Activated CD4-positive, alpha-beta T cell treated with anti-CD3 and anti-CD28 coated beads for 4 hours (primary cell): ENCODE measurements at places on chromosomes 16 and 17.

- DNase-seq, result no peak
These were observed 53.4 kb upstream of the NLK start for GRCh38 chr17:27989046-27989445.

DNA sequence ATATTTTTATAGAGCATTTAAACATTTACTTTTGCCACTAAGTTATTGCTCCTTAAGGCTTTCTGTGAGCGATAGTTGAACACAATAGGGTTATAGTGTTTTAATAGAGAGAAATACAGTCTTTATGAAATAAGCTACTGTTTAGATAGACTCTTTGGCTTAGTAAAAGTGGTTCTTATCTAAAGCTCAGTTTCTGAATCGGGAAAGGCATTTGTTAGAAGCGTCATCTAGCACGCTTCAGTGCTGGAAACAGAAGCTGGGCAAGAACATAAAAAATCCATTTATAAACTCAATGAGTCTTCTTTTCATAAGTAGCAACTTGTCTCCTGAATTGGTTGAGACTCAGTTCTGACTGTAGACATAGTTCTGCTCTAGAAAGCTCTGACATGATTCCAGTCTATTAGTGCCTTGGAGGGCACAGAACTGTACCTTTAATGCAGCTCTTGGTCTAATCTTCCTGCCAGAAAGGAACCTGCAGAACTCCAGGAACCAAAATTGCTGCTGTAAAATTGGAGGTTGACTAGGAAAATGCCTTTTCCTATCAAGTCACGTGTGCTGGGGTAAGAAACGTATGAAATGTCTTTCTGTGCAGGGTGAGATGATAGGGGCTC is 55.4 kb upstream of the DNAJA2 start:
- DNase-seq, result no peak

DNA sequence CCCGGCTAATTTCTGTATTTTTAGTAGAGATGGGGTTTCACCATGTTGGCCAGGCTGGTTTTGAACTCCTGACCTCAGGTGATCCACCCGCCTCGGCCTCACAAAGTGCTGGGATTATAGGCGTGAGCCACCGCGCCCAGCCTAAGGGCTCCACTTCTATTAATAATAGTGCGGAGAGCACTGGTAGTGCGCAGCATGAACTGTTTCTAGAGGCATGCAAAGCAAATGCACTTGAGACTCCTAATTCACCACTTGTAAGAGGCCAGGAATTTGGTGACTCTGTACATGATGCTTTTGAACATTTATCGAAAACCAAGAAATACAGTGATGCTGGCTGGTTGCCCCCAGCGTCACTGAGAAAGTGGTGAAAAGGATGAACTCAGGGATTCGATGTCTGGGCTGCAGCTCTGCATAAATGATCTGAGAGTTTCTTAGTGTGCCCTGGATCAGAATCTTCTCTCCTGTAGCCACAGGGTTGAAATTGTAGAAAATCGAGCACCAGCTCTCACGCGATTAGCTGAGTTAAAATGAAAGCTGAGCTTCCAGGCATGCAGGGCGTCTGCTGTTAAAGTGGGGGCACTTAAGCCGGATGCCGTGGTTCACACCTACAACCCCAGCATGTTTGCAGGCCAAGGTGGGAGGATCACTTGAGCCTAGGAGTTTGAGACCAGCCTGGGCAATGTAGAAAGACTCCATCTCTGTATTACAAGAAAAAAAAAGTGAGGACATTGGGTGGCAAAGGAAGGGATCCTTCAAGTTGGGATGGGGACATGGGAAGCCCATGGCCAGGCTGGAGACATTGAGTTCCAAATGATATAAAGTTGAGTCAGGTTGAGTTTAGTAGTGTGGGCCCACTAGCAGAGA is 4.8 kb downstream of the RNF213 start:
- peak; percentile 54 for DNase-seq

DNA sequence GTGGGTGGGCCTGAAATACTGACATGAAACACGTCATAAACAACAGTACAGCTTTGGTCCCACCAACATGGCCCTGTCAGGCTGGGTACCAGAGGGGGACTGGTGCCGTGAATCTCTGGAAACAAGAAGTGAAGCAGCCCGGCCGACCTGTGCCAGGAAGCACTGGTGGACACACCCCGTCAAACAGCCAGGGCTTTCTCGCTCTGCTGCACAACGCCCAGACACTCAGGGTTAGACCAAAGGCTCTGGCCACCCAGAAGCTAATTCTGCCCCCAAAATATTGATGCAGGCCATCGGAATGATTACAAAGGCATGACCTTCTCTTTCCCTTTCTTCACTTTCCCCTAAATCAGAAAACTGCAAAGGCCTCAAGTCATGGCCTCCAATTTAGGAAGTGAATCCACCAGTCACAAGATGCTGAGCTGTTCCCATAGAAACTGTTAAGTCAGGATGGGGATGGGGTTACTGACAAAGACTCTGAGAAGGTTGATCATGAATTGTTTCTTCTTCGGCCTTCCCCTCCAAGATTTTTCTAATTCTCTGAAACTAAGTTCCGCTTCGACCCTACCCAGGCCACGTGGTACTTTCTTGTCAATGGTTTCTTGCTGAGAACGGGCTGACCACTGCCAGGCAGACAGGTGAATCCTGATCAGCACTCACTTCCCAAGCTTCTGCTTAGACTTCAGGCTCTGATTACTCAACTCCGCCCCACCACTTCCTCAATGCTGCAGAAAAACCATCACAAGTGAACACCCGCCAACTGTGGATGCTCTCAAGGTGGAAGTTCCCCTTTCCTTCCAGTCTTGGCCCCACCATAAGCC is 6.7 kb downstream of the PITPNA start:
- DNase-seq, result no peak

- no peak for DNase-seq
These were observed 16.2 kb upstream of the CD300E start for GRCh38 chr17:74639704-74640151.

DNA sequence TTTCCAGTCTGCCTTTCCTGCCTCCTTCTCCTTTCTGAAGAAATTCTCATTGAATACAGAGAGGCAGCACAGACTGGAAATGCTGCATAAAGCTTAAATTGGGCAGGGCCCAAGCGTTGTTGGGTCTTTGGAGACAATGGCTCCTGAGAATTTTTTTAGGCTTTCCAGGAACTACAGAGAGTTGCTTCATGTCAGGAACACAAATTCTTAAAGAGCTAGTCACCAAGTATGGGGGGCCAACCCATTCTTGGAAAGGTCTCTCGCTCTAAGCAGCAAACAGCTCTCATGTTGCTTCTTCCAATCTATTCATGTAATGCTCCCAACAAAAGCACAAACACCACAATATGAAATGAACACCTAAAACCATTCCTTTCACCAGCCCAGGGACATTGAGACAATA is 6.9 kb downstream of the HNF1B start:
- no peak for DNase-seq

DNA sequence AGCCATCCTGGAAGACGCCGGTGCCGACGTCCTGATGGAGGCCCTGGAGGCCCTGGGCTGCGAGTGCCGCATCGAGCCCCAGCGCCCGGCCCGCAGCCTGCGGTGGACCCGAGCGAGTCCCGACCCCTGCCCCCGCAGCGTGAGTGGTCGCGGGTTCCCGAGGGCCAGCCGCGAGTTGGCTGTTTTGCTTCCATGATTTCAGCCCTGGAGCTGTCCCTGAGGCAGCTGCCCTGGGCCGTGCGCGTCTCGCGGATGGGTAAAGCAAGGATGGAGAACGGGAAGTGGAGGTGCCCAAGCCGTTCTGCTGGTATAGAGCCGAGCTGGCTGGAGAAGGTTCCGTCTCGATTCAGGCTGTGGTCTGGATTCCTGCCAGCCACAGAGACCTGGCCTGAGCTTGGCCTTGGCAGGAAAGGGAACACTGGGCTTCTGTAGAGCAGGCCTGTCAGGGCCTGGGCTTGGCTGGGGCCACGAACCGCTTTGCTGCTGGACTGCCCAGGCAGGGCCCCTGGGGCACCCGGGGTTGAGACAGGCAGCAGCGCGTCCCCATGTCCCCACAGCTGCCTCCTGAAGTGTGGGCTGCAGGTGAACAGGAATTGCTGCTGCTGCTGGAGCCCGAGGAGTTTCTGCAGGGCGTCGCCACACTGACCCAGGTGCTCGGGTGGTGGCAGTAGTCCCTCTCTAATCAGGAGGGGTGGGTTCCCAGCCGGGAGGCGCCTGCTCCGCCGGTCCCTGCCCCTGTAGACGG is 941 bp upstream of the MRPS34 start:
- DNase-seq, result no peak

DNA sequence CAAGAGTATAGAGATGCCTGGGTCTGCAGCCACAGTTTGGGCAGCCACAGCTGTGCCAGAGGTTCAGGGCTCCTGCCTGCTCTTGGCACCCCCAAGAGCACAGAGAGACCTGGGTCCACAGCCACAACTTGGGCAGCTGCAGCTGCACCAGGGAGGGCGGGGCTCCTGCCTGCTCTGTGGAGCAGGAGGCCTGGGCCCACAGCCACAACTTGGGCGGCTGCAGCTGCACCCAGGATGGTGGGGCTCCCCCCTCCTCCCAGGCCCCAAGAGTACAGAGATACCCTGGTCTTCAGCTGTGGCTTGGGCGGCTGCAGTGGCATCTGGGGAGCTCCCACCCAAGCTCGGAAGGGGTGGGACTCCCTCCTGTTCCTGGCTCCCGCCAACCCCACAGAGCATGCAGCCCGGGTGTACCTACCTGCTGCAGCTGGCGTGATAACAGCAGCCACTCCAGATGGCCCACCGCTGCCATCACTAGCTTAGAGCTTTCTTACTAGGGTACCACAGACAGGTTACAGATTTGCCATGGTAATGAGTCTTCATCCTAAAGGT is 72.7 kb downstream of the PHKB start:
- no peak for DNase-seq

DNA sequence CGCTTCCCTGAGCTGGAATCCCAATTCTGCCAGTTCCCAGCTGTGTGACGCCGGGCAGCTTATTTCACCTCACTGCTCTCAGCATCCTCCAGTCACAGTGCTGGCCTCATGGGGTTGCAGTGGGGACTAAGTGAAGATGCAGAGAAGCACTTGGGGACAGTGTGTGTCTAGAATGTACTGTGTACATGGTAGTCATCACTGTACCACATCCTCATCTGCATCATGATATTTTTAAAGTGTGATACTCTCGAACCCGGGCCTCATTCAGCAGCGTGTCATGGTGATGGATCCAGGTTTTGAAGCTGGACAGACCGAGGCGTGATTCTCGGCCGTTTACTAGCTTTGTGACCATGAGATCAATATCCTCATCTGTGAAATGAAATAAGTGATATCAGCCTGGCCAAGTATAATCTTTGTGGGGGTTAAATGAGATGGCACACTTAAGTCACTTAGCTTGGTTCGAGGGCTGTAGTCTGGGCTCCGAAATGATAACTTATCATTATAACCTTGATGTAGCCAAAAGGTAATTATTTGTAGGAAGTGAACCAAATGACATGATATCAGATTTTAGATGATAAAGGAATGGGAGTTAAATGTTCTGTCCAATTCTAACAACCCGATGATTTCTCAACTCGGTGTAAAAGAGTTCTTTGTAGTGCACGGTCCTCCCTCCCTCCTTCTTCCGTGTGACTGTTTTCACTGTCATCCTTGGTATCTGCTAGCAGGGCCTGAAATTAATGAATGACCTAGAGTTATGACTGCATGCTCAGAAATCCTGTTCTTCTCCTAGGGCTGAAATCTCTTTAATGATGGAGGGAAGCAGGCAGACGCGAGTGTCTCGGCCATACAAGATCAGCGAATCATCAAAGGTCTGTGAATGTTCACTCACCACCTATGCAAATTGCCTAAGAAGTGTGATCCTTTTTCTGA is 2.0 kb downstream of the KLHL36 start:
- DNase-seq, result no peak

GRCh38 chr17:30443721-30444120 is 33.5 kb upstream of the GOSR1 start:
- no peak for DNase-seq

DNA sequence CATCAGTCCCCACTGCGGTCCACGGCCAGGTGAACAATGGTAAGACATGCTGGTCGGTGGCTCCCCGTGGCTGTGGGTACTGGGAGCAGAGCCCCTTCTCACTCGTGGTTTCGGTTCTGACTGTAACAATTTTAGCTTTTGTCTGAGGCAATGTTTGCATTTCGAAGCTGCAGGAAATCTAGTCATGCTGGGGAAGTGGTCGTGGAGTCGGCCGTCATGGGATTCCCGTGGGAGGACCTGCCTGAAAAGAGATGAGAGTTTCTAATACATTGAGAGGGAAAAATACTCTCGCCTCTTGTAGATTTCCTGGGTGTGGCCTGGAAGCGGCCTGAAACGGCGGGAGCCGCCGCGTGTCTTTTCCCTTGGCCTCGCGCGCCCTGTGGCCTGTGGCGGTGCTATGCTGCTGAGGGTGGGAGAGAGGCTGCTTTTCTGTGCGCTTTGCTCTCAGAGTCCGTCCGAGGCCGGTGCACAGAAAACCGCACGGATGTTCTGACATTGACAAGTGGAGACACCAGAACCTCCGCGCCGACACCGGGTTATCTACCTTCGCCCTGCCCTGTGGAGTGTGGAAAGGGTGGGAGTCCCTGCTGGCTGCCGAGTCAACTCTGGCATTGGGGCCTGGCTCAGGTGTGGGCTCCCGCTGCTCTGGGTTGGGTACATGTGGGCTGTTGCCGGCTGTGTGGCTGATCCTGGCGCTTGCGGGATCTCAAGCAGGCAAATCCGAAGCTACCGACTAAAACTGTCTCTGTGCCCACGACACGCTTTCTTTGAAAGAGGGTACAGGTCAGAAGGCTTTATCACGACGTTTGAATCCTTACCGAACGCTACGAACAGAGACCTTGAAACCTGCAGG is 60.8 kb downstream of the WDR45B start:
- no peak for DNase-seq

GRCh38 chr17:10421211-10421610 is 539 bp downstream of the MYH8 start:
- DNase-seq, result no peak

DNA sequence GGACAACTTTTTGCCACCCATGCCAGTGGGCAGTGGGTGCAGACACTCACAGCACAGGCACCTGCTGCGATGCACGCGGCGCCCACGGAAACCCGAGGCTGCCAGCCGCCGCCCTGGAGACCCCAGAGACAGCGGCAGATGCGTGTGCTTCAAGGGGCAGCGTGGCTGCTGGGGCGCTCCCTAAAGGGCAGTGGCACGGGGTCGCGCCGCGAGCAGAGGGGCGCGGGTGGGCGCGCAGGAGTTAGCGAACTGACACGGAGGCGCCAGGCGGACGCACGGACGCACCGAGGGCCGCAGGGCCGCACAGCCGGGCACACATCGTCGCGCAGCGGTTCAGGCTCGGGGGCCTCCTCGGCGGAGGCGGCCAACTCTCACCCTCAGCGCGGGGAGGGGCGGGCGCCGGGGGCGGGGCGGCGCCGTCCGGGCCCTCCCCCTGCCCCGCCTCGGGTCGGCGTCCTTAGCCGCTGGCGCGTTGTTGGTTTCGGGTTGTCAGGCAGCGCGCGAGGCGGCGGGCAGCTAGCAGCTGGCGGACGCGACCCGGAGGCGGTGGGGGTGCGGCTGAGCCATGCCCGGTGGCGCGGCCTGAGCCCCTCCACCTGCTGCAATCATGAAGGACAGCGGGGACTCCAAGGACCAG is at the start of gene KIF19:
KIF19 (plus strand) TSS at position 484 of the 637 bp plus-strand sequence; CDS start at position 608, 124 bp downstream.
- peak; percentile 48 for DNase-seq
